Head of caudate nucleus (tissue), 42 donors: ENCODE measurements at places on chromosomes 7 and 10.

GRCh38 chr7:153190986-153191385 lies 431.4 kb downstream of the ACTR3B start:
- DNase-seq, result no peak

GRCh38 chr7:99098286-99098823 lies 45.6 kb downstream of the SMURF1 start:
- DNase-seq, result no peak

DNA sequence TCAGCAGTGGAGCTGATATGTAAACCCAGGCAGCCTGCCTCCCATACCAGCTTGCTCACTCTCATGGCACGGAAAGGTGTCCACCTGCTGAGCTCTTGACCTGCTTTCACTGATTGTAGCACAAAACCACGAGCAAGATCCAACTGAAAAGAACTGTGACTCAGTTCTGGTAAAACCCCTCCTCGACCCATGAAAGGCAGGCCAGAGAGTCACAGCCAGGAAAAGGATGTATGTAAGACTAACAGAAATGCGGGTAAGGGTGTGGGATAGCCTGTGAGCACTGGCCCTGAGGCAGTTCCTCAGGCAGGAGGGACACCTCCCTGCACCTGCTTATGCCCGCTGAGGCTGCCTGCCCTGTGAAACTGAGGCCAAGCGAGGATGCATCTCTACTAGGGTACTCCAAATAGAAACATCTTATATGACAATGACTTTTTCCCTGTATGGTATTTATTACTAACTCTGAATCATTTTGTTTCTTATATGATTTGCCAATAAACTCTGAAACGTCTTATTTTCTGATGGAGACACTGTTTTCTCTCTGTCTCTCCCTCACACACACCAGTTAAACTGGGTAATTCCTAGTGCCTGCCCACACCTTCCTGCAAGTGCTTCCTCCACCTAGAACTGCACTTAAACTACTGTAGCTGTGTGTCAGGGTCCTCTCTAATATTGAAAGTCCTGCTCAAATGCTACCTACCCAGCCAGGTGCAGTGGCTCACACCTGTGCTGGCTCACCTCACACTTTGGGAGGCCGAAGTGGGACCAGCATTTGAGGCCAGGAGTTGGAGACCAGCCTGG lies 73.3 kb upstream of the GHITM start:
- no peak for DNase-seq

GRCh38 chr10:30374353-30374752 lies 25.3 kb upstream of the MTPAP start:
- DNase-seq, result no peak

GRCh38 chr10:35903021-35903420 lies 260.9 kb upstream of the FZD8 start:
- no peak for DNase-seq

DNA sequence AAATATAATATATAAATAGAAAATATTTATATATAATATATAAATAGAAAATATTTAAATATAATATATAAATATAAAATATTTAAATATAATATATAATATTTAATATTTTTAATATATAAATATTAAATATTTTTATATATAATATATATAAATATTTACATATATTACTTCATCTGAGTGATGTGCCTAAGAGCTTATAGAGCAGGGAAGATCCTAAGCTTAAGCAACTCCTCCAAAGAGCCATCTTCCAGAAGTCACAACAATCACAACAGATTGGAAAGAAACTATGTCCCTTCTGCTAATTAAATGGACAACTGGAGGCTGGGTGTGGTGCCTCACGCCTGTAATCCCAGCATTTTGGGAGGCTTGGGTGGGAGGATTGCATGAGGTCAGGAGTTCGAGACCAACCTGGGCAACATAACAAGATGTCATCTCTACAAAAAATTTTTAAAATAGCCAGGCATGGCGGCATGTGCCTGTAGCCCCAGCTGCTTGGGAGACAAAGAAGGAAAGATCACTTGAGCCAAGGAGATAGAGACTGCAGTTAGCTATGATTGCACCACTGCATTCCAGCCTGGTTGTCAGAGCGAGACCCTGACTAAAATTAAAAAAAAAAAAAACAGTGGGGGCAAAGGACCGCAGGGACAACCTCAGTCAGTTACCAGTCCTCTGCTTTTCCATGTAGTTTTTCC lies 198.7 kb downstream of the SKIDA1 start:
- DNase-seq, result no peak

- no peak for DNase-seq
Measured at GRCh38 chr7:31805209-31805818, 118.3 kb downstream of the PPP1R17 start.

DNA sequence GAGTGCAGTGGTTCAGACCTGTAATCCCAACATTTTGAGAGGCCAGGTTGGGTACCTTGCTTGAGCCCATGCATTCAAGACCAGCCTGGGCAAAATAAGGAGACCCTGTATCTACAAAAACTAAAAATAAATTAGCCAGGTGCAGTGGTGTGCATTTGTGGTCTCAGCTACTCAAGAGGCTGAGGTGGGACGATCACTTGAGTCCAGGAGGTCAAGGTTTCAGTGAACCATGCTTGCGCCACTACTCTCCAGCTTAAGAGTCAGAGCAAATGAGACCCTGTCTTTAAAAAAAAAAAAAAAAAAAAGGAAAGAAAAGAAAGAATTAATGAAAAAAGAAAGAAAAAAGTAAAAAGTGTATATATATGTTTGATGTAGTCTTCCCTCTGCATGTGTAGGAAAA lies 24.7 kb downstream of the MICU1 start:
- no peak for DNase-seq

- DNase-seq, result no peak
Measured at GRCh38 chr10:113644185-113645120, 19.4 kb downstream of the NRAP start.

DNA sequence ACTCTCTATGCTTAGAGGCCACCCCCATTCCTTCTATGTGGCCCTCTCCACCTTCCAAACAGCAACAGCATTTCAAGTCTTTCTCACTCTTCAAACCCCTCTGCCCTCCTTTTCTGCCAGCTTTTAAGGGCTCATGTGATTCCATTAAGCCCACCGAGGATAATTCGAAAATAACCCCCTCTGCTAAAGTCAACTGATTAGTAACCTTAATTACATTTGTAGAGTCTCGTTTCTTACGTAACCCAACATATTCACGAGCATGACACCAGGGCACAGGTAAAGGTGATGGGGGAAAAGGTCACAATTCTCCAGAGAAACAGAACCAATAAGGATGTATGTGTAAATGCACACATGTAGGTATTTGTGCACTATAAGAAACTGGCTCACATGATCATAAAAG lies 6.7 kb upstream of the CHST15 start:
- DNase-seq, result no peak

GRCh38 chr10:124249196-124249595 lies 155.8 kb upstream of the CHST15 start:
- no peak for DNase-seq

GRCh38 chr7:133056370-133057238 lies 25.3 kb downstream of the CHCHD3 start:
- no peak for DNase-seq

DNA sequence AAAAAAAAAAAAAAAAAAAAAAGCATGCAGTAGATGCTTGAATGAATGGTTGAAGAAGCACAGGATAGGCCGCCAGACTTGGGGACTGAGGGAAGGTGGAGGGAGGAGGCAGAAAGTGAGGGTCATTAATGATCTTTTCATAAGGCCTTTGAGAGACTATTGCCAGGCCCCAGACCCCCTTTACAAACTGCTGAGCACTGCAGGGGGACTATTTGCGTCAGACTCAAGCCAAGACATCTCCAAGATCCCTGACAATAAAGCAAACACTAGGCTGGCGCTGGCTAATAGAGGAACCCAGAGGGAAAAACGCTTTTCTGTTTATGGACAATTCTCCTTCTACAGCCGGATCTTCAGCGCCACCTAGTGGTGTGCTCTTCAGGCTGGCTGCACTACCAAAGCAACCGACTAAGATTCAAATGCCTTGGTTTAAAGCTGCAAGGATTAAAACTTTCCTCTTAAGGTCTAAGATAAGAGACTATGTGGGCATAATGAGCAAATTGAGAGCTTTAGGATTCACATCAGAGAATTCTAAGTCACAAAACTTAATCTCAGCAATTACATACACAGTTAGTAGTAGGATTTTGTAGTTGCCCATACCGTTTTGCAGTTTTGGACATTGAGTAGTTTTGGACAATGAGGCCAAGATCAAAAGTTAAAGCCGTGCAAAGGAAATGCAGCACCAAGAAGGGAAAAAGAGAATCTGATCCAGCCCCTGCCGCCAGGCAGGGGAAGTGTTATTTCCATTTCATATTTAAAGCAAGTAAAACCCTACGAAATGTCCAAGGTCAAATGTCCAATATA lies 17.9 kb upstream of the AGK start:
- DNase-seq, result peak; percentile 83

DNA sequence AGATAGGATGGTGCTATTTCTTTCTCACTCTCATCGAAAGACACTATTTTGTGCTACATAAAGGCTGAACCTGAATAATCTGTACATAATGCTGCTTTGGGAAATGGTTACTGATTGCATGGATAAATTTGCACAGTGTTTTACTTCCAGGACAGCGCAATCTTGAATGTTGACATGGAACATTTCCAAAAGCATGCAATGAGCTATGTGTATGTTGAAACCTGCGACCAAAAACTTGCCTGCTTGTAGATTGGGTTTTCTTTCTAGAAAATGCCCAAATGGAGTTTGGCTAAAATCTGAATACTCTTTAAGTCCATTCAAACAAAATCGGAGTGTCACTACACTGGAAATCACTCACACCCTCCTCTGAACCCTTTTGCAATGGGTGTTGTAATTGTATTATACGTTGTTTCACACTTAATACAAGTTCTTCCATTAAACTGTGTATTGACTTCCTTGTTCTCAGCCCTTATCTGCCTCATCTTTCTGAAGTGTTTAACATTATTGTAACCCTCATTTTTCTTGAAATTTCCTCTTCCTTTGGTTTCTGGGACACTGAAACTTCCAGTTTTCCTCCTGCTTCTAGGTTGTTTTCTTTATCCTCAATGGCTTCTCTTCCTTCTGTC lies 73.7 kb upstream of the CAPZA2 start:
- DNase-seq, result no peak

DNA sequence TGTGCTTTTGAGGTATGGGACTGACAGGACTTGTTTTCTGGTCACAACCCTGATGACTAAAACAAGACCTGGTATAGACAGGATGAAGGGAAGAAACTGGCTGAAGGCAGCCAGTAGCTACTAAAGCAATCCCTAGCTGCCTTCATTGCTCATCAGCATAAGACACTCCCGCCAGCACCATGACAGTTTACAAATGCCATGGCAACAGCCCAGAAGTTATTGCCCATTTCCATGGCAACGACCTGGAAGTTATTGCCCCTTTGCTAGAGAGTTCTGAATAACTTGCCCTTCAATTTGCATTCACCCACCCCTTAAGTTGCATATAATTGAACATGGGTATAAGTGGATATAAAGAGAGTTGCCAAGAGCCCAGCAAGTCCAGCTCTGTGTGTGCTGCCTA lies 169.6 kb upstream of the FAM171A1 start:
- no peak for DNase-seq

DNA sequence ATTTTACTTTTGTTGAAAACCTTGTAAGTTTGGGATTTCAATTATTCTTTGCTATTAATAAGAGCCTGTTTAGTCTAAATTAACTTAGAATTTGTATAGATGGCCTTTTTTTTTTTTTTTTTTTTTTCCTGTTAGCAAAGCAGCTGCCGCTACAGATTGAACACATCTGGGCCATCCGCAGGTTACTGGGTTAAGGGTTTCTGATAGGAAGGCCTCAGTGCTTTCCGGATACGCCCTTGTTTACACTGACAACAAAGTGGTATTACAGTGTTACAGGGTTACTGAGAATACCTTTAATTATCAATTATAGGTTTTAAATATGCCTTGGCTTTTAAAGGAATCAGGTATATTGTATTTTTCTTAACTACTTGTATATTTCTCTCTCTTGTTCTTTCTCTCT lies 76.8 kb downstream of the PTN start:
- DNase-seq, result no peak
